ENCODE measurements at places on chromosomes 7 and 10. TPM values are rescaled to one million over a fixed set of nuclear protein-coding genes. Genes with fewer than 3 reads are reported as not detected.

The ASZ1 gene
- not detected for total RNA-seq

The CRHR2 gene
- 0.45 TPM for total RNA-seq

The MKI67 gene
- 0.45 TPM for total RNA-seq

The CPN1 gene
- total RNA-seq = not detected

The SH2D4B gene
- 1.1 TPM for total RNA-seq

The COPG2 gene
- 22.4 TPM for total RNA-seq

The RAPGEF5 gene
- 76.6 TPM for total RNA-seq

The TUBAL3 gene
- not detected for total RNA-seq

- DNase-seq = no peak
Observed at GRCh38 chr7:78444267-78444666, 645.7 kb downstream of the PHTF2 start.

- peak; percentile 22 for DNase-seq
Observed at GRCh38 chr7:30594048-30594539, 584 bp upstream of the GARS1 start.

DNA sequence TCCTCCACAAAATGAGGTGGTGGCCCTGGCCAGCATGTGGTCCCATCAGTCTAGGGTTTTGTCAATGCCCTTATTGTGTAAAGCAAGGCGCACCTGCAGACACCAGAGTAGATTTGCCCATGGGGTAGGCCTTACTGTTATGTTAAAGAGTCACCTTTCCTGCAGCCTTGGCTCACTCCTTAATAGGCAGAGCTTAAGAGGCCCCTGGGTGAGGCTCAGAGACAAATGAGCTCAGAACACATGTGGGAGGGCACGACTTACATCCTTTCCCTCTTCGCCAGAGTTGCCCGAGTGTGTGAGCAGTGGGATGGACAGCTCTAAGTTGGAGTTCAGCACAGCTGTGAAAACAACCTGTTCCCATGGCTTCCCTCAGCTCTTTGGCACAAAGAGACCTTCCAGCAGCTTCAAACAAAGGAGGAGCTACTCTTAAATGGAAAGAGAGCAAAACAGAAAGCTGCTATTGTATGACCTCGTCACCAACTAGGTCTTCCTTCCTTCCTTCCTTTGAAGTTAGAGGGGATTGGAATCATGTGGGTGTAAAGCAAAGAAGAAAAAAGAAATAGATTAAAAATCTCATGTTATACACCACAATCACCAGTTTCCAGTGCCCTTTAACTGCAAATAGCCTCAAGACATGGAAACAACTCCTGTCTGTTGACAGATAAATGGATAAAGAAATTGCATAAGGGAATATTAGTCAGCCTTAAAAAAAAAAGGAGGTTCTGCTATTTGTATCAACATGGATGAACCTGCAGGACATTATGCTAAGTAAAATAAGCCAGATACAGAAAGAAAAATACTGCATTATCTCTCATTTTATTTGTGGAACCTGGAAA is 11.9 kb upstream of the XPNPEP1 start:
- DNase-seq = peak; percentile 73

DNA sequence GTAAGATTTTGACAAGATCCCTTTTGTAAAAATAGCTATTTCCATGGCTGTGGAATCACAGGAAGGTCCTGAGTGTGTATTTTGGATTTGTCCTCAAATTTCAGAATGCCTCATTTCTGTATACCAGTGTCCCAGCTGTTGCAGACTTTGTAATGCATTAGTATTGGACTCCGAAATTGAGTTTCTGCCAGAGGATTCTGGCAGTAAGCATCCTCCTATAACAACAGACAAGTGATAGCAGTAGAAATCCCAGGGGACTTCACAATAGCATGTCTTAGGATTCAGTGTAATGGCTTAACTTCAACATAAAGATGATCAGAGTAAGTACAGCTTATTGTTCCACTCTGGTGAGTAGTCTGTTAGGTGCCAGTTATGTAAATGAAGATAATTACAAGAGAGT is 104.6 kb downstream of the FOXP2 start:
- DNase-seq = no peak

DNA sequence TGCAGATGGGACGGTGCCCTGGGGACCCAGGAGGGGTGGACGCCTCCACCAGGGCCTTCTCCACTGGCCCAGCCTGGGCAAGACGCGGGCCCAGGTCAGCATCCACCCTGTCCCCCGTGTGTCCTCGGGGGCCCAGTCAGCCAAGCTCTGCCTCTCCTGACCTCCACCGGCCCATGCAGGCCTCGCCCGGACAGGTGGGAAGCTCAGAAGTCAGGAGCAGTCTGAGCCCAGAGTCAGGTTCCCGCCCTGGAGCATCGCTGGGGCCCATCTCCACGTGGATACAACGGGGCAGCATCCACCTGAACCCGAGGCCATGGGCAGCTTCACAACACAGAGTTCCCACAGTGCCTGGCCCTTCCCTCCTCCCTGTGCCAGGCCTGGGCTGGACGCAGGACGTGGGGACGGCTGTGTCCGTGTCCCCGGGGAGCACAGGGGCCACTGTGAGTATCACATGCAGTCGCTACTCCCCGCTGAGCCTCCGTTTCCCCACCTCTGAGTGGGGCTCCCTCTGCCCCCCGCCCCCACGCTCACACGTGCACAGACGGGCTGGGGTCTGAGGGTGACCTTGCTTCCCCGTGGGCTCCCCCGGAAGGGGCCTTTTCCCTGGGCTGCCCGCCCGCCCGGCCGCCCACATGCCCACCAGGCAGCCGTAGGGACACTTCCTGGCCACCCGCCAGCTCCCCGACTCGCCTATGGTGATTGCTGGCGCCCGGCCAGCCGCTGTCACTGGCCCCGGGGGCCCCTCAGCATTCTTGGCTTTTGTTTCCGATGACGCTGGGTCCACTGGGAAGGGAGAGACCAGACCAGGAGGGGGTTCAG is 64.3 kb downstream of the PDGFA start:
- peak; percentile 59 for DNase-seq

DNA sequence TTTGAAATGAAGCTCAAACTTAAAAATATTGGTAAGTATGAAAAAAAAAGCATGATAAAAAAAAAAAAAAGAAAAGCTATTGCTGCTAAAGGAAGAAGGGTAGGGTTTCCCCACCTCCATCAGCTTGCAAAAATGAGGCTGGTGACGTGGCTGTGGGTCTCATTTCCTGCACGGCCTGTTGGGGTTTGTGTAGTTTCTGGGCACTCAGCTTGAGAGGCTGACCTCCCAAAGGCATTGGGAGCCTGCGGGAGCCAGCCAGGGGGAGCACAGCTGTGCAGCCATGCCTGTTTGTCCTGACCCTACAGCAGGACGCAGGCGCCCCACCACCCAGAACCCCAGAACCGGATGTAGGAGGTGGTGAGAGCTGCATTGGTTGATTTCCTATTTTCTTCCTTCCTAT is 48.8 kb upstream of the CARD11 start:
- peak; percentile 2 for DNase-seq

- DNase-seq = peak; percentile 66
Observed at GRCh38 chr7:134565643-134566136, 16.8 kb downstream of the AKR1B15 start.

GRCh38 chr7:23852988-23853387 is 143.0 kb downstream of the STK31 start:
- DNase-seq = no peak

DNA sequence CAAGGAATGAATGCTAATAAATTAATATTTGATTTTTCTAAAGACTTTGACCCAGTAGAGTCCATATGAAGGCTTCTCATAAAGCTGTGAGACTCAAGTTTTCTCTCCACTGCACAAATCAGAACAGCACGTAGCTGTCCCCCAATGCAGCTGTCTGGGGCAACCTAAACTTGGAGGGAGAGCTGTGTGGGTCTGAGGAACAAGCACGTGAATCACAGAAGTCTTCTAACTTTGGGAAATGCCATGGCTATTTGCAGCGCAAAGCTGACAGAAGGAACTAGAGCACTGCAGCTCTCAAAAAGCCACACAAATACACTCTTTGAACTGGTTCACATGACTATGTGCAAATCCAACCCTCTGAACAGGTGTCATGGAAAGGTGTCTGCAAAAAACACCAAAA is 47.9 kb downstream of the COL1A2 start:
- no peak for DNase-seq

- no peak for DNase-seq
Observed at GRCh38 chr7:13826752-13827151, 162.7 kb downstream of the ETV1 start.
